GM04503 (cell line): ENCODE measurements at places on chromosomes 16 and 17.

GRCh38 chr17:76658242-76658662 lies 14.7 kb upstream of the ST6GALNAC1 start:
- no peak for DNase-seq

- DNase-seq, result no peak
These were observed 88.5 kb downstream of the HELZ start for GRCh38 chr17:67156269-67157199.

DNA sequence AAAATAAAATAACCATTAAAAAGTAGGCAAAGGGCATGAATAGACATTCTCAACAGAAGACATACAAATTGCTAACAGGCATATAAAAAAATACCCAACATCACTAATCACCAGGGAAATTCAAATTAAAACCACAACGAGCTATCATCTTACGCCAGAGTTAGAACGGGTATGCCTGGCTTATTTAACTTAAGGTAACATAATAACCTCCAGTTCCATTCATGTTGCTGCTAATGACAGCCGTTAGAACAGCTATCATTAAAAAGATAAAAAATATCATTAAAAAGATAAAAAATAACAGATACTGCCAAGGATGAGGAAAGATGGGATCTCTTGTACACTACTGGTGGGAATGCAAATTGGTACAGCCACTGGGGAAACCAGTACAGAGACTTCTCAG lies 89.3 kb downstream of the GAS7 start:
- no peak for DNase-seq

GRCh38 chr17:44247440-44247841 lies 20.5 kb downstream of the SLC4A1 start:
- DNase-seq, result no peak

DNA sequence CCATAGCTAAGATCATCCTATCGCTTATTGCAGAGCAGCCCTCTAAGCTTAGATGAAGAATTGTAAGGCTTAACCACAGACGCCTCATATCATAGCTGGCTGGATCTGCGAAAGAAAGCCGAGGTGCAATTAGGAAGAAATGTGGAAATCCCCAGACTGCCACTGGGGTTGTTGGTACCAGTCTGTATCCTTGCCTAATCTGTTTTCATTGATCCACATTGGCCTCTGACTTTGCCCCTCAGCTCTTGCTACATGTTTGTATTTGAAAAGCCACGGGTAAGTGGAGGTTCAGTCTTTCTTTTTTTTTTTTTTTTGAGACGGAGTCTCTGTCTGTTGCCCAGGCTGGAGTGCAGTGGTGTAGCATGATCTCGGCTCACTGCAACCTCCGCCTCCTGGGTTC lies 48.9 kb downstream of the TANGO6 start:
- DNase-seq, result no peak

- DNase-seq, result no peak
These were observed 56.6 kb upstream of the NLK start for GRCh38 chr17:27985736-27986399.

GRCh38 chr17:65626451-65626850 lies 65.0 kb upstream of the AXIN2 start:
- no peak for DNase-seq

DNA sequence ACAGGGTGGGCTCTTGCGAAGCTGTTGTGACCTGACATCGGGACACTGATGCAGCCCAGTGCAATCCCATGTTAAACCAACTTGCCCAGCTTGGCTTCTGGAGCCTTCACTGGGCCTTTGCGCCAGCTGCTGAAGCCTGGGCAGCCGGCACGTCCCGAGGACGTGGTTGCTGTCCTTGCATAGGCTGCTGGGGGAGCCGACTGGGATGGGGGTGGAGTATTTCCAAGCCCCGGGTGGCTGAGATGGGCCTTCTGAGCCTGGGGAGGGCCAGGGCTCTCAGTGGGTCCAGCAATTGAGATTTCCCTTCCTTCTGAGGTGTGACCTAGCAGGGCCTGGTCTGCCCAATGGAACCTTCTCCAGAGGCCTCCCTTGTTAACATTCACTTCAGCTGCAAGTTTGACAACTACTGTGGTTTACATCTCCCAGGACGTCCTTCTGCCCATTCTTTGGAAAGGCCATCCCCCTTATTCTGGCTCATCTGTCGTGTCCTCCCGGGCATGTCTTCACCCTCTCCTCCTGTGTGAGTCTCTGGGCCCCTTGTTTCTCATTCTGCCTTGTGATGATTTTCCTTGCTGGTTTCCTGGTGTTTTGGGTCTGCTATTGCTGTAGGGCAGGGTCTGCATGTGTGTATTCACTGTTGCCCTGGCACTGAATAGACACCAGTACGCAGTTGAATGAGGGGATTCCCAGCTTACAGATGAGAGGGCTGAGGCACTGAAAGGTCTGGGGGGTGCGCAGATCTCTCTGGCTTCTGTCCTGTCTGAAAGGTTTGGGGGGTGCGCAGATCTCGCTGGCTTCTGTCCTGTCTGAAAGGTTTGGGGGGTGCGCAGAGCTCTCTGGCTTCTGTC lies 34.4 kb downstream of the HAPSTR1 start:
- DNase-seq, result no peak

- no peak for DNase-seq
These were observed 52.7 kb downstream of the VMP1 start for GRCh38 chr17:59760160-59760559.

DNA sequence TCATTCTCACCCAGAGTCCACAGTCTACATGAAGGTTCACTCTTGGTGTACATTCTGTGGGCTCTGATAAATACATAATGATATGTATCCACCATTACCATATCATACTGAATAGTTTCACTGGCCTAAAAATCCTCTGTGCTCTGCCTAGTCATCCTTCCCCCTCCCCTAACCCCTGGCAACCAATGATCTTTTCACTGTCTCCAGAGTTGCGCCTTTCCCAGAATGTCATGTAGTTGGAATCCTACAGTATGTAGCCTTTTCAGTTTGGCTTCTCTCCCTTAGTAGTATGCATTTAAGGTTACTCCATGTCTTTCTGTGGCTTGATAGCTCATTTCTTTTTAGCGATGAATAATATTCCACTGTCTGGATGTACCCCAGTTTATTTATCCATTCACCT lies 101.3 kb downstream of the NOG start:
- DNase-seq, result no peak

DNA sequence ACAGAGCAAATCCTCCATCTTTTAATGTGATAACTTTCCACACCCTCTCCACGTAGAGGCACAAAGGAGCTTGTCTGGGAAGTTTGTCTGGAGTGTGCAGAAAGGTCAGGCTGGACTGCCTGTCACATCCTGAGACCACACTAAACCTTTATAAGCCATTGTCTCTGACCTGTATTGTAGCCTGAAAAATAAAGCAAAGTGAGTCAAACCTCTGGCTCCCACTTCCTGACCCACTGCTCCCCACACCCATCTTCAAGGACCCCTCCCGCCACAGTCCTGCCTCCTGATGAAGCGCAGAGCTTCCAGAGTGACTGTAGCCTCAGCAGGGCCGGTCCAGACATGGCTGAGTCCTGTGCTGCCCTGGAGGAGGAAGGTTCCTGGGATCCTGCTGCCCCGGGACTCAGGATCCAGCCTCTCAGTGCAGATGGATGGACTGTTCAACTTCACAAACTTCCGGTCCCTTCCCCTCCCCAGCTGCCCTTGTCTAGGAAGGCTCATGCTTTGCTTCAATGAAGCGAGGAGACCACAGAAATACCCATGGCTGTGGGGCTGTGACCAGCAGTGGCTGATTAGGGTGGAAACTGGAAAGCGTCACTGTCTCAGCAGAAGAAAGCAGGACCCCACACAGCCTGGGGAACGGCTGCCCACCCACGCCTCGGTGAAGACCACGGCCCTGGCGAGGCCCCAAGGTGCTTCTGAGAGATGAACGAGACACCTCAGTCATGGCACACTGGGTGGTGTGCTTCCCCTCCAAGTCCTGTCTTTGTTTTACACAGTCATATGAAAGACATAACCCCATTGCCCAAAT lies 30.9 kb upstream of the CLEC18B start:
- DNase-seq, result no peak

DNA sequence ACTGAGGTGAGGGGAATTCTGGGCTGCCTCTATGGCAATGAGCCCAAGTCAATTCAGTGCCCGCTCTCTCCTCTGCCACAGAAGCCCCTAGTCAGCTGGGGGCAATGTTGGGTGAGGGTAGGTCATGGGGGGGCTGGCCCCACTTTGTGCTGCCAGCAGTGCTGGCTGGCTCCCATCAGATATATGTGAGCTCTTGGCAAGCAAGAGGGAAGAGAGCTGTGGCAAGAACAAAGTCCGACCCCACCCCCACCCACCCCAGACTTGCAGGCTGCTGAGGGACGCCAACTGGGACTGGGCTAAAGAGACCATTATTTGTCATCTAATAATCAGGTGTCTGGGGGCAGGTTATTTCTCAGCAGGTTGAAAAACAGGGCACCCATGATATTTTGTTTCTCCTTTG lies 89.4 kb downstream of the YPEL2 start:
- DNase-seq, result no peak

DNA sequence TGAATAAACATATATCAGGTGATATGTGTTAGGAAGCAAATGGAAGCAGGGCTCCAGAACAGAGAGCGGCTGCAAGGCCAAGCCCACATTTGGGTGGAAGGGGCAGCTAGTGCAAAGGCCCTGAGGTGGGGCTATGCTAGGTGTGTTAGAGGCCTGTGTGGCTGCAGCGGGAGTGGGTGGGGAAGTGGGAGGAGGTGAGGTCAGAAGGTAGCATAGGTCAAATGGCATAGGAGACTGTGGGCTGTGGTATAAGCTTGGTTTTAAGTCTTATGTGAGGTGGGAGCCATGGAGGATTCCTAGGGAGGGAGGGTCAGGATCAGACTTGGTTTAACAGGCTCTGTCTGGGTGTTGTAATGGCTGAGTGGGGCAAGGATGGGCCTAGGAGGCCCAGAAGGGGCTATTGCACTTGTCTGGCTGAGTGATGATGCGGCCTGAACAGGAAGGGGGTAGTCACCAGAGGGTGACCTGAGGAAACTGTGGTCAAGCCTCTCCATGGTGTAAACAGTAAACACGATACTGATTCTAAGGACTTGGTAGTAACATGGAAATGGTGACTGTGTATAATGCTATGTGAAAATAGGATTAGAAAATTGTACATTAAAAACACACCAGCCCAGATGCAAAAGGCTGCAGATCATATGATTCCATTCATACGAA lies 31.1 kb downstream of the RAI1 start:
- peak; percentile 60 for DNase-seq

DNA sequence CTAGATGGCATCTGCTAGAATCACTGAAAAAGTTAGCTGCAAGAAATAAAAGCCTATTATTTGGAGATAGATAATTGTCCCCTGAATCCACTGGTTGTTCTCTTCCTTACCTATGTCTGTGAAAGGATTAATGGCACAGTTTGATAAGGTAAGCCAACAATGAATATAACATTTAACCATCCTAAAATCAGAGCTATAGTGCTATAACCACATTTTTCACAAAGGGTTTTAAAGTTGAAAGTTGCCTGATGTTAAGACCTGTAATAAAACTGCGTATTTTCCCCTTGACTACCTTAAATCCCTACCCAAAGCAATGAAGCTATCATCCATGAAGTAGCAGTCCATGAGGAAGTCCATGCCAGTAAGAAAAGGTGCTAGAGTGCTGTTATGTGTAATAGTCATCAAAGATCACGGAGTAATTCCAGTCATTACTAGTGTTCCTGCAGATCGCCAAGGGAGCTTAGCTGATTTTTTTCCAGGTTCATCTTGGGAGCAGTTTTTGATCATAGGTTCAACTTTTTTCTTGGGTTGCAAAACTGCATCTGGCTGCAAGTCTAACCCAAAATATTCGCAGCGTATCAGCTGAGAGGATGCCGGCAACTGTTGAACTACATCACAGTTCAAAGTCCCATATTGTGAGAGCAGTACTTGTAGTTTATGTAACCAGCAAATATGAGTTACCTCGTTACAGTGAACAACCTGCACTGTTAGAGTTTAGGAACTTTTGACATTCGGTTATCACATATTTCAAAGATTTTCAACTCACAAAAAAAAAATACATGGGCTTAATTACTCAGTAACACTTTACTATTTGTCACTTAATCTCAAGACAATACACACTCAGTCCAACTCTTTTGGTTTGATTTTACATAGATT lies 18.2 kb upstream of the RSL1D1 start:
- no peak for DNase-seq

- no peak for DNase-seq
These were observed 1024.8 kb upstream of the EEF2KMT start for GRCh38 chr16:6122401-6122800.

DNA sequence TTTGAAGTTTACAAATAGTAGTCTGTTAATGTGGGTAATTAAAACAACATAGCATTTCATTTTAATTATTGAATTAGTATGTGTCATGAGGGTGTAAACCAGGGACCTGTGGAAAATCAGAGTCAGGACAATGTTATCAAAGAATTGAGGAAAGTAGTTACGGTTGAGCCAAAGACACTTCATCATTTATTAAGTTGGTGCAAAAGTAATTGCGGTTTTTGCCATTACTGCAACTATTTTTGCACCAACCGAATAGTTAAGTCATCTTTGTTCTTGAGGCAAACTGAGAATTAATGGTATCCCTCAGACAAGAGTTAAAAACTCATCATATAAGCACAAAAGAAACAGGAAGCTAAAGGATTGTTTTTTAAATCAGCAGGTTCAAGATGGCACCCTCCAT lies 593.7 kb downstream of the KCNJ2 start:
- no peak for DNase-seq

- DNase-seq, result no peak
These were observed 12.9 kb downstream of the ZNF319 start for GRCh38 chr16:57987441-57988177.

DNA sequence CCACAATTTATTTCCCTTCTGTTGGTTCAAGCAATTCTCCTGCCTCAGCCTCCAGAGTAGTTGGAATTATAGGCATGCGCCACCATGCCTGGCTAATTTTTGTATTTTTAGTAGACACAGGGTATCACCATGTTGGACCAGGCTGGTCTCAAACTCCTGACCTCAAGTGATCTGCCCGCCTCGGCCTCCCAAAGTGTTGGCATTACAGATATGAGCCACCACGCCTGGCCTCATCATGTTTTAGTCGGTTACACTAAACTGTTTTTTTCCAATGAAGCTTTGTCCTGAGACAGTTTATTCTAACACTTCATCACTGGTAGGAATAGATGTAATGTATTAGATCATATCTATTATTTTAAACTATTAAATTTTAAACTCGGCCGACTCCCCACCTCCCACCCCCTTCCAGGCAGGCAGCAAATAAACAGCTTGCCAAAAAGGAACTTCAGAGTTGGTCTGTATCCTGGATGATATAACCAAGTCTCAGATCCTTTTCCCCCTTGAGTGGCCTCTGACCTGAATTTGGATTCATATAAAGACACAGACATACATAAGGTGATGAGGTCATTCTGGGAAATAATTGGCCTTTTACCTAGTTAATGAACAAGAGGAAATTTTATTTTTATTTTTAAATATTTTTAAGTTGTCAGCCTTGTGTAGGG lies 18.4 kb upstream of the CORO6 start:
- DNase-seq, result no peak

- DNase-seq, result no peak
These were observed 879 bp upstream of the NTN3 start for GRCh38 chr16:2470234-2470601.

GRCh38 chr16:25157271-25157875 lies 45.8 kb downstream of the LCMT1 start:
- DNase-seq, result no peak

GRCh38 chr17:45783593-45784292 lies 377 bp upstream of the CRHR1 start:
- no peak for DNase-seq
